CD4-positive, alpha-beta T cell treated with Interleukin-17A for 4 hours (primary cell): ENCODE measurements at places on chromosomes 1 and 21.
A peak's percentile ranks its signal among the peaks of the same experiment; 100 is the strongest.

DNA sequence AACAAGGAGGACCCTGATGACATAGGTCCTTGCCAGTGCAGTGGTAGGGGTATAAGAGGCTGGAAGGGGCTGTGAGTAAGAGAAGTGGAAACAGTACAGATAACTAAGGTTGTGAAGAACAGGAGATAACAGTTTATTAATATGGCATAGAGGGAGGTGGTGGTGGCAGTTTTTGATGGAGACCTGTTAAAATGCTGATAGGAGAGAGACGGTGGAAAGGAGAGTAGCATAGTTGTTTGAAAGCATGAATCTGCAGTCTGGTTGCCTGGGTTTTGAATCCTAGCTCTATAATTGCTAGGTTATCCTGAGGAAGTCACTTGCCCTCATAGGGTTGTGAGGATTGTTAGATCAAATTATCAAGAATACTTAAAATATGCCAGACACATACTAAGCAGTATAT lies 19.4 kb downstream of the LRRC41 start:
- no peak for DNase-seq

DNA sequence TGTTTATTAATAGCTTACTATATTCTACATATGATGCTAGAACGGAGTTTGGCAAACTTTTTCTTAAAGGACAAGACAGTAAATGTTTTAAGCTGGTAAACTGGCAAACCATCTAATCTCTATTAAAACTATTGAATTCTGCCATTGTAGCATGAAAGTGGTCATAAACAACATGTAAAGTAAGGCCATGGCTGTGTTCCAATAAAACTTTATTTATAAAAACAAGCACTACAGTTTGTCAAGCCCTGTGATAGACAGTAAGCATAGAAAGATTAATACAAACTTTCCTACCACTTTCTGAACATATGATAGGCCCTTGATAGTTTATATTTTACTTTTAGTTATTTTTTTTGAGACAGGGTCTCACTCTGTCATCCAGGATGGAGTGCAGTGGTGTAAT lies 22.4 kb downstream of the PEA15 start:
- DNase-seq, result no peak

DNA sequence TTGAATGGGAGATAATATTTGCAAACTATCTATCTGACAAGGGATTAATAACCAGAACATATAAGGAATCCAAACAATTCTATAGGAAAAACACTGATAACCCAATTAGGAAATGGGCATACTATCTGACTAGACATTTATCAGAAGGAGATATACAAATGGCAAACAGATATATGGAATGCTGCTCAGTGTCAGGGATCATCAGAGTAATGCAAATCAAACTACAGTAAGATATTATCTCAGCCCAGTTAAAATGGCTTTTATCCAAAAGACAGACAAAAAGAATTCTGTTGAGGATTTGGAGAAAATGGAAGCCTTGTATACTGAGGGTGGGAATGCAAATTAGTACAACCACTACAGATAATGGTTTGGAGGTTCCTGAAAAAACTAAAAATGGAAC lies 758.0 kb upstream of the B3GALT2 start:
- DNase-seq, result no peak

DNA sequence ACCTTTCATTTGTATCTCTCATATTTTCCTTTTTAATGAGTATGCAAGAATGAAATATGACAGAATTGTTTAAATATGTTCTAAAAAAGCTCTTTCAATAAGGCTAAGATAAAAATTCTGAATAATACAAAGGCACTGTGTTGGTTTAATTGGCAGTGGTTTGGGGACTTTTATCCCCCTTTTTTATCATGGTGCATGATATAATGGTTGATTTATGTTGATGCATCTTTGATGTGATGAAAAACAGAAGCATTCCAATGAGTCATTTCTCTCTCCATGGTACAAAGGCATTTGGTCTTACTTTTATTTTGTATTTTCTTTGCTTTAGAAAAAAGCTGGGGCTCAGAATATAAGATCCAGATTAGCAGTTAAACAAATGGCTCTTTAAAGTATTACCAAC lies 127.2 kb upstream of the GREM2 start:
- DNase-seq, result no peak

DNA sequence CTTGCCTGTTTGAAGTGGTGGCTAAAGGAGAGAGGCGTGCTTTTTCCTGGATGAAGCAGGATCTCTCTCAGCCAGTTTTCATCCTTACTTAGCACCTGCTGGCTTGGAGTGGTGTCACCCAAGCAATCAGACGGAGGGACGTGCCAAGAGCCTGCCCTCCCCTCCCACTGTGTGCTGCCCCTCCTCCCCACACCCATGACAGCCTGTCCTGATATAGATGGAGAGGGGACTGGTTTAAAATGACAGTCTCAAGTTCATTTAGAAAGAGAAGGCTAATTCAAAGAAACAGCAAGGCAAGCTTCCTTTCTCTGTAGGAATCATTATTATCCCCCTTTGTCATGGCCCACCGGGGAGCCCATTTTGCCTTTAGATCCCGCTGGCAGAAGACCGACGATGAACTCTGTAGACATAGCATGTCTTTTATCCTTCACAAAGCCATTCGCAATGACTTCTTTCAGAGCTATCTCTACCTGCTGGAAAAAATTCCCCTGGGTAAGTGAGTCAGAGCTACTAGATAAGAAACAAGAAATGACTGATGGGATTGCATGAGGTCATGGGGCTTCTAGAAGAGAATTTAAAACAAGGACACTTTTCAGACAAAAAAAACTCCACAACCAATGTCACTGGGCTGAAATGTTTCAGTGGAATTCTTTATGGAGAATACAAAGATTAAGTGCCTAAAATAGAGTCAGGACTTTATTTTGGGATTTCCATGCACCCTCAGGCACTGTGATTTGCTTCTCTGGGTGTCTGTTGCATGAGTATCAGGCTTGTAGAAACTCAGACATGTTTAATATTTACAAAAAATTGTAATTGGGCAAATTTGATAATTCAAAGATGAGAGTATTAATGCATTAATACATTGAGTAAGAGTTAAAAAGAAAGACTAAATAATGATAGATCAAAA lies at the start of gene NTMT2:
TSS of gene NTMT2 (plus strand) at position 190 of the 907 bp plus-strand sequence. CDS start at position 339, 149 bp downstream.
- no peak for DNase-seq

GRCh38 chr1:92778376-92778775 lies 6.5 kb downstream of the EVI5 start:
- no peak for DNase-seq

DNA sequence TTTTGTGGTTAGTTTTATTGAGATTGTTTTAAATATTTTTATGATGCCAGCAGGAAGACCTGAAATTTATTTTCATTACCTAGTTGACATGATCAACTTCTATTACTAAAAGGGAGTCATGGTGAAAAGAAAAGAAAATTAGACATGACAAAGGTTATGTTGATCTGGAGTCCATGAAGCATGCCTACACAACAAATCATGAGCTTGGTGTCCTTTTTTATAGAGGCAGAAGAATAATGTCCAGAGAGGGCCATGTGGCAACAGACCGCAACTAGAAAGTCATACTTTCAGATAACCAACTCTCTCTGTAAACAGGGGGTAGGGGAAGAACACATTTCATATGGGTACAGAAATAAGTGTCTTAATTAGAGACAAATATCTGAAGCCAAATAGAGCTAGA lies 175.5 kb upstream of the HOOK1 start:
- no peak for DNase-seq

- no peak for DNase-seq
Observed at GRCh38 chr1:115277276-115277675, 60.8 kb downstream of the NGF start.

GRCh38 chr1:167621780-167622313 lies 8.2 kb upstream of the RCSD1 start:
- DNase-seq, result peak; percentile 36

- no peak for DNase-seq
Observed at GRCh38 chr1:41661428-41662060, 177.1 kb upstream of the EDN2 start.

- DNase-seq, result no peak
Observed at GRCh38 chr21:45029298-45029947, 45.0 kb upstream of the ADARB1 start.

GRCh38 chr1:205025239-205025638 lies 17.8 kb upstream of the CNTN2 start:
- DNase-seq, result no peak

GRCh38 chr1:230772457-230773395 lies 25.5 kb downstream of the CAPN9 start:
- no peak for DNase-seq

- no peak for DNase-seq
Observed at GRCh38 chr1:209416716-209417115, 166.8 kb upstream of the CAMK1G start.

GRCh38 chr1:175155473-175155856 lies 37.1 kb downstream of the KIAA0040 start:
- DNase-seq, result no peak

DNA sequence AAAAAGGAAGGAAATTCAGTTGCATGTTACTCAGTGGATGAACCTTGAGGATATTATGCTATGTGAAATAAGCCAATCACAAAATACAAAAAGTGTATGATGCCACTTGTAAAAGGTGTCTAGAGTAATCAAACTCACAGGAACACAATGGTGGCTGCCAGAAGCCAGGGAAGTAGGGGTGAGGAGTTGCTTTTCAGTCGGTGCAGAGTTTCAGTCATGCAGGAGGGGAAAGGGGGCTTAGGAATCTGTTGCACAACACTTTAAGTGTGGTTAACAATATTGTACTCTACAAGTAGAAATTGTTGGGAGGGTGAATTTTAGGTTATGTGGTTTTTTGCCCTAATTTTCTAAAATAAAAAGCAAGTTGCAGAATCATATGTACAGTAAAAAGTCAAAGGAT lies 184.2 kb upstream of the RAB4A start:
- no peak for DNase-seq

DNA sequence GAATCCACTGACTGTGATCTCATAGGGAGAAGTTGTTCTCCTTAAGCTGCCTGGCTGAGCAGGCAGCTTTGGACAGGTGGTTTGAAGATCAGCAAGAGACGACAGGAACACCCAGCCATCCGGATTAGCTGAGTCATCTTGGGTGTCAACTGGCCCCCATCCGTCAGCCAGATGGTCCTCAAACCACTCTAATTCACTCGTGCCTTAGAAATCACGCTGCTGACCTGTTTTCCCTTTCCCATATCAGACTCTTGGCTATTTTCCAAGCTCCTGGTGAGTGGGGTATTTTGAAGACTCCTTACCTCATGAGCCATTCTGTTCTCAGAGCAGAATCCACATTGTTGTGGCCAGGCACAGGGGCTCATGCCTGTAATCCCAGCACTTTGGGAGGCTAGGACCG lies 149.1 kb upstream of the L1TD1 start:
- DNase-seq, result no peak

DNA sequence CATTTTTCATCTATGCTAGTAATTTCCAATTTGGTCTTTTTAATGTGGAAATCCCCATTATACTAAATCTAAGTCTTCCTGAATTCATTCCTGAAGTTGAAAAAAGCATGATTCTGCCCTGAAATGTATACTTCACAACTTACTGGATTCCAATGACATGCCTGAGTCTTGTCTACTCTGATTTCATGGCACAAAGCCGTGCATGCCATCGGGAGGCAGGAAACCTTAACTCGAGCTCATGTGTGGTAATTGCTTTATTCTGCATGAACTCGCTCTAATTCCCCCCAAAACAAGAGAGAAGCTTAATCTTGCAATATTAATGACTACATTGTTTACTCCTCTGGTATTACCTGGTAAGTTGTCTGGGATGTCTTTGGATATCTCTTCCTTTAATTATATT lies 39.6 kb upstream of the PBX1 start:
- DNase-seq, result no peak

DNA sequence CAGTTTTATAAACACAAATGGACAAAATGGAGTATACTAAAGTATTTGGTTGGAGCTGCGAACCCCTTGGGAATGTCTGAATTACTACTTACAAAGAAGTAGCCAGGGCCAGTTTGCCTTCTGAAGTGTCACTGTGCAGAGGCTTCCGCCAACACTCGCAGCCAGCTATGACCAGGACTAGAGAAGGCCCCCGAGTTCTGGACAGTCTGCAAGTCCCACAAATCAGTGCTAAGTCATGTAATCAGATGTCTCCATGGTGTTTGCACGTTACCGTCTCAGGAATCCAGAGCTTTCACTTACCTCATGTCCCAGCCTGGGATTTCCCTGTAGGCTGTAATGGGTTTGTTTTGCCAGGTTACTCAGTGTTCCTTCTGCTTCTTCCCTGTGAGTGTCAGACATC lies 106.6 kb upstream of the SPAG17 start:
- no peak for DNase-seq

- DNase-seq, result no peak
Observed at GRCh38 chr1:16275591-16275990, 38.6 kb upstream of the CPLANE2 start.

GRCh38 chr1:154352245-154352580 lies 26.9 kb downstream of the ATP8B2 start:
- DNase-seq, result no peak

GRCh38 chr1:46152016-46152415 lies 19.6 kb upstream of the PIK3R3 start:
- DNase-seq, result no peak

DNA sequence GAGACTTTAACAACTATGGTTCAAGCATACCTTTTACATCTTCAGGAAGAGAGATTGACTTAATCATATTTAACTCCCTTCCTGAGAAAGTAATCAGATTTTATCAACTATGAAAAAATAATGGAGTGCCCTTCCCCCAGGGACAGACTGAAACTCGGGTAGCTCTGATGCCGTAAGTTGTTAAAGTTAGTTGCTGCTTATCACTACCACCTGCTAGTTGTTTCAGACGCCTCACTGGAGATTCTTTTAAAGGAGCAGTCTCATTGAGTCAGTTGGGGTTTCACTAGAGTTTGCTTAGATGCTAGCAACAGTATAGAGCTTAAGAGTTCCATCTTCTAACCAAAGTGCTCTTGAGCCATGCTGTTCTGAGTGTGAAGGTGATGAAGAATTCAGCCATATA lies 17.0 kb upstream of the TRAF5 start:
- DNase-seq, result no peak

DNA sequence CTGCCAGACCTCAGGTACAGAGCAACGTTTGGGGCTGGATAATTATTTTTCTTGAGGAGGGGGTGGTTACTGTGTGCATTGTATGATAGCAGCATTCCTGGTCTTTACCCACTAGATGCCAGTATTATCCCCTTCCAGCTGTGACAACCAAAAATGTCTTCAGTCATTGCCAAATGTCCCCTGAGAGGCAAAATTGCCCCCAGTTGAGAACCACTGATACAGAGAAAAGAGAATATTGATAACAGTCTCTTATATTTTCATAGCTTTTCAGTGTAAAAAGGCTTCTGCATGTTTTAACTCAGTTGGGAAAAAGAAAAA lies 51.8 kb upstream of the SYT14 start:
- no peak for DNase-seq

- DNase-seq, result no peak
Observed at GRCh38 chr1:152511596-152511995, 993 bp downstream of the LCE5A start.

GRCh38 chr1:1916851-1917251 lies 1.8 kb downstream of the CALML6 start:
- no peak for DNase-seq

- no peak for DNase-seq
Observed at GRCh38 chr1:185062710-185063370, 17.5 kb downstream of the RNF2 start.

DNA sequence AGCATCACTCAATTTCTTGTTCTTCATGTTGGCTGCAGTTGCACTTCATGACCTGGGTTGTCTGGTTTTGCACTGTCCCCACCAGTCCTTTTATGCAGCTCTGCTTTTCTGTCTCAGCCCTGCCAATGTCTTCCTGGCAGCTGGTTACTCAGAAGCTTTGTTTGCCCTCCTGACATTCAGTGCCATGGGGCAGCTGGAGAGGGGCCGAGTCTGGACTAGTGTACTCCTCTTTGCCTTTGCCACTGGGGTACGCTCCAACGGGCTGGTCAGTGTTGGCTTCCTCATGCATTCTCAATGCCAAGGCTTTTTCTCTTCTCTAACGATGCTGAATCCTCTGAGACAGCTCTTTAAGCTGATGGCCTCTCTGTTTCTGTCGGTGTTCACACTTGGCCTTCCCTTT lies 6.6 kb downstream of the PIGV start:
- no peak for DNase-seq
